Liver (tissue), 10 donors: ENCODE measurements at places on chromosomes 2 and 18.

GRCh38 chr2:161030260-161031063 lies 129.8 kb upstream of the TANK start:
- no peaks in the 10 kb centered on the region for H3K27me3 ChIP-seq
- H3K4me1 ChIP-seq, result no peaks in the 10 kb centered on the region
- H3K27ac ChIP-seq, result no peak overlapping the region
- DNase-seq, result no peak
- no peak overlapping the region for H3K4me3 ChIP-seq

DNA sequence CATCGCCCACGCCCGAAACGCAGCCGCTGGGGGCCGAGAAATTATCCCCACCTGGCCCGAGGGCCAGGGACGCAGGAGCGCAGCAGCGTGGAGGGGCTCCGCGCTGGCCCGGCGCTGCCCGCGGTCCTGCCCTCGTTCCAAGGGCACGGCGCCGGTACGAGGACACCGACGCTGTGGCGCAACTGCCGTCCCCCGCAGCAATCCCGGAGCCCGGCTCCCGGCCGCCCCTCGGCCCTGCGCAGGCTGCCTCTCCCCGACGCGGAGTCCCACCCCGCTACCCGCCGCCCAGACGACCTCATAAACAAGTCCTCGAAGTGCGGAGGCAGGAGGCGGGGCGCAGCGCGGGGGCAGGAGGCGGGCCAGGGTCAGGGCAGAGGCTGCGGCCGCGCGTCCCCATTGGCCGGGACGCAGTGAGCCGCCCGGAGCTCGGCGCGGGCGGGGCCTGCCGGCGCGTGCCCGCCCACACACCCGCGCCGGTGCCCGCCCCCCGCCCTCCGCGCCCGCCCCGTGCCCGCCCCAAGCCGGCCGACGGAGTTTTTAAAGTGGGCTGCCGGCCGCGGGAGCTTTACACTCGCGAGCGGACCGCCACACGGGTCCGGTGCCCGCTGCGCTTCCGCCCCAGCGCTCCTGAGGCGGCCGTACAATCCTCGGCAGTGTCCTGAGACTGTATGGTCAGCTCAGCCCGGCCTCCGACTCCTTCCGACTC lies at the start of gene EPAS1:
Gene EPAS1 (plus strand): TSS at position 568 of the 706 bp plus-strand sequence. CDS start 505 bp downstream, outside the sequence.
- peaks cover 26% of the 10 kb centered on the region for H3K4me1 ChIP-seq
- peak within 1 kb of the TSS; percentile 98 for H3K27ac ChIP-seq
- peak; percentile 90 for DNase-seq
- H3K36me3 ChIP-seq, result no peaks in the 10 kb centered on the region
- H3K27me3 ChIP-seq, result no peaks in the 10 kb centered on the region

DNA sequence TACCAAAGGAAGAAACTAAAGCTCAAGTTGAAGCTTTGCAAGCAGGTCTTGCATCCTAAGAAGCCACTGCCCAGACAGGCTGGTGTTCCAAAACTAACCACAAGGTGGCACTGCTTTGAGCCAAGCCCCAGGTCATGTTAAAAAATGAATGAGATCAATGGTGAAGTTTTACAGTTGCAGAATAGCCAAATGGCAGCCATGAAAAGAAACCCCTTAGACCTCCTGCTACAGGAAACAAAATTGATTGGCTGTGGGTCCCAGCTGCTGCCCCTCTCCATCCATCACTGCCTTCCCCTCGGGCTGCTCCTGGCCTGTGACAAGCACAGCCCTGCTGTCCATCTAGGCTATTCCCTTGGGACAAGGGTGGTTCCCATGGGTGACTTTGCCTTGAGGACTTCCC lies 20.7 kb upstream of the MREG start:
- no peak overlapping the region for H3K4me3 ChIP-seq

- no peaks in the 10 kb centered on the region for H3K36me3 ChIP-seq
- H3K27me3 ChIP-seq, result no peaks in the 10 kb centered on the region
- H3K4me3 ChIP-seq, result no peak overlapping the region
- no peak overlapping the region for H3K27ac ChIP-seq
Observed at GRCh38 chr2:26649322-26649721, 8.2 kb upstream of the CIB4 start.

- H3K27ac ChIP-seq, result no peak overlapping the region
- no peak overlapping the region for H3K4me3 ChIP-seq
- H3K4me1 ChIP-seq, result no peaks in the 10 kb centered on the region
Observed at GRCh38 chr2:84799772-84800171, 81.1 kb downstream of the TRABD2A start.

- H3K36me3 ChIP-seq, result no peaks in the 10 kb centered on the region
- H3K4me3 ChIP-seq, result no peak overlapping the region
- no peaks in the 10 kb centered on the region for H3K4me1 ChIP-seq
- no peak for DNase-seq
Observed at GRCh38 chr18:52228166-52228565, 111.8 kb upstream of the DCC start.

DNA sequence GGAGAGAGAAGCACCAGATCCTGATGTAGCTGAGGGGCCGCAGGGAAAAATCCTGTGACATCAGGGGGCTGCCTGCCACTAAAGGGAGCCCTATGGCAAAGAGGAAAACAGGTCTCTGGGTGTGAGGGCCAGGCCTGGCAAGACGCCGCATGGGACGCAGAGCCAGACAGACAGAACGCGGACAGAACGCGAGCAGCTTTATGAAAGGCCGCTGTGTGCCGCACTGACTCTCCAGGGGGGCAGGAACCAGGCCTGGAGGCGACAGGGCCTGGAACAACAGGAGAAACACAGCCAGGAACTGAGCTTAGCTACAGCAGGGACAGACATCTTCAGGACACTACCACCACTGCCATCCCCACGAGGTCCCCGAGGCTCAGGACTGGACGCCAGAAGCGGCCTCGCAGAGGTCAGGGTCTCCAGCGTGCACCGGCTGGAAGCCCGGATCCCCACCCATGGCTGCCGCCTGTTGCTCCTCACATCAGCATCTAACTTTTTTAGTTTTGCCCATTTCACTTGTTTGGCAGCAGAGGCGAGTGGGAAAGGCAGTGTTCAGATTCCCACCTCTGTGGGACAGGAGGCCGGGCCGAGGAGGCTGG lies 131.6 kb downstream of the VAPA start:
- H3K4me3 ChIP-seq, result no peak overlapping the region
- H3K27ac ChIP-seq, result no peak overlapping the region
- no peaks in the 10 kb centered on the region for H3K27me3 ChIP-seq
- DNase-seq, result no peak
- H3K4me1 ChIP-seq, result no peaks in the 10 kb centered on the region

DNA sequence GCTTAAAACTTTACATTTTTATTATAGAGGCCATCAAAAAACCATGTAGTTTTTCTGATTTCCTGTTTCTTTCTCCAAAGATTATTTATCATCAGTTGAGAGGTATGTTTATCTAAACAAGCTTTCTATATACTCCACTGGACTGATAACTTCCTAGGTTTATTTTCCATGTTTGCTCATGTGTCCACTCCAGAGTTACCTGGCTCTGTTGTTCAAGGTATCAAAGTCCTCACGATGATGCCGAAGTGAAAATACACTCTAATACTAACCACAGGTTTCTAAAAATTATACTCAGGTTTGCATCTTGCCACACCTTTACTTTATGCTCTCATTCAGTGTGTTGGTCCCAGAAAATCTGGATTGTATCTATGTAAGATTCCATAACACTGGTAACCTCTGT lies 287.9 kb upstream of the GULP1 start:
- DNase-seq, result no peak
- no peaks in the 10 kb centered on the region for H3K36me3 ChIP-seq
- no peaks in the 10 kb centered on the region for H3K27me3 ChIP-seq
- no peak overlapping the region for H3K4me3 ChIP-seq
- no peaks in the 10 kb centered on the region for H3K4me1 ChIP-seq

GRCh38 chr2:134462275-134462674 lies 208.4 kb downstream of the MGAT5 start:
- DNase-seq, result no peak
- H3K4me1 ChIP-seq, result peaks cover 6% of the 10 kb centered on the region
- H3K4me3 ChIP-seq, result no peak overlapping the region
- no peak overlapping the region for H3K27ac ChIP-seq
- no peaks in the 10 kb centered on the region for H3K36me3 ChIP-seq
- H3K27me3 ChIP-seq, result no peaks in the 10 kb centered on the region

DNA sequence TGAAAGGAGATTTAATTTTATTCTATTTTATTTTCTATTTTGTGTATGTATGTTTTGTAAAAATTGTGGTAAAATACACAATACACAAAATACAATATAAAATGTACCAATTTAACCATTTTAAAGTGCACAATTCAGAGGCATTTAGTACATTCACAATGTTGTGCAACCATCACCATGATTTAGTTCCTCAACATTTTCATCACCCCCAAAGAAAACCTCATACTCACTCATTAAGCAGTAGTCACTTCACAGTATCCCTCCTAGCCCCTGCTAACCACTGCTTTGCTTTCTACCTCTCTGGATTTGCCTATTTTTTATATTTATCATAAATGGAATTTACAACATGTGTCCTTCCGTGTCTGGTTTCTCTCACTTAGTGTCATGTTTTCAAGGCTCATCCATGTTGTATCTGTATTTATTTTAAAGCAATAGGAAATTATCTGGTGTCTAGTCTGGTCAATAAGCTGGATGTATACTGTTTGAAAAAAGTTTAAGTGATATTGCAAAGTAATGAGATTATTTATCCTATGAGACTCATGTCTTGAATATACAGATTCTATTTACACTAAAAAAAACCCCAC lies 77.9 kb upstream of the GLS start:
- H3K4me3 ChIP-seq, result no peak overlapping the region
- H3K4me1 ChIP-seq, result no peaks in the 10 kb centered on the region
- DNase-seq, result no peak
- H3K36me3 ChIP-seq, result no peaks in the 10 kb centered on the region

DNA sequence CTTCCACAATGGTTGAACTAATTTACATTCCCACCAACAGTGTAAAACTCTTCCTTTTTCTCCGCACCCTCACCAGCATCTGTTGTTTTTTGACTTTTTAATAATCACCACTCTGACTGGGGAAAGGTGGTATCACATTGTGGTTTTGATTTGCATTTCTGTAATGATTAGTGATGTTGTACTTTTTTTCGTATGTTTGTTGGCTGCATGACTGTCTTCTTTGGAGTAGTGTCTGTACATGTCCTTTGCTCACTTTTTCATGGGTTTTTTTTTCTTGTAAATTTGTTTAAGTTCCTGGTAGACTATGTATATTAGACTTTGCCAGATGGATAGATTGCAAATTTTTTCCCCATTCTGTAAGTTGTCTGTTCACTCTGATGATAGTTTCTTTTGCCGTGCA lies 574.8 kb downstream of the KCNJ3 start:
- no peak overlapping the region for H3K4me3 ChIP-seq
- no peaks in the 10 kb centered on the region for H3K36me3 ChIP-seq
- H3K4me1 ChIP-seq, result no peaks in the 10 kb centered on the region
- DNase-seq, result no peak
- no peaks in the 10 kb centered on the region for H3K27me3 ChIP-seq
- H3K27ac ChIP-seq, result no peak overlapping the region

DNA sequence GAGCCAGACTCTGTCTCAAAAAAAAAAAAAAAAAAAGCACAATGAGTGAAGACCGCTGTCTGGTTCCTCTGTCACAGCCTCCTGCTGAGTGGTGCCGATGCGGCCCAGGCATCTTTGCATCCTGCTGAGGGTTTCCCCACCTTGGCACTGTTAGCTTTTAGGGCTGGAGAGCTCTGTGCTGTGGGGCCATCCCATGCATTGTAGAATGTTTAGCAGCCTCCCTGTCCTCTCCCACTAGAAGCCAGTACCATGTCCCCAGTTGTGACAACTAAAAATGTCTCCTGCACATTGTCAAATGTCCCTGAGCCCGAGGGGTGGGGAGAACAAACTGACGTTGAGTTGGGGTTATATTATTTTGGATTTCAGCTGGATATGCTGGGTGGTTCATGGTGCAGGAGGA lies 7.9 kb upstream of the COLEC11 start:
- H3K4me3 ChIP-seq, result no peak overlapping the region
- no peak for DNase-seq
- no peaks in the 10 kb centered on the region for H3K27me3 ChIP-seq
- H3K36me3 ChIP-seq, result no peaks in the 10 kb centered on the region

GRCh38 chr2:200634231-200634964 lies 48.6 kb downstream of the AOX1 start:
- peaks cover 5% of the 10 kb centered on the region for H3K4me1 ChIP-seq
- no peaks in the 10 kb centered on the region for H3K27me3 ChIP-seq
- H3K27ac ChIP-seq, result peak overlapping the region; percentile 2
- H3K4me3 ChIP-seq, result no peak overlapping the region
- no peak for DNase-seq

- peaks cover 9% of the 10 kb centered on the region for H3K4me1 ChIP-seq
- H3K4me3 ChIP-seq, result no peak overlapping the region
- DNase-seq, result no peak
- H3K36me3 ChIP-seq, result no peaks in the 10 kb centered on the region
- H3K27ac ChIP-seq, result no peak overlapping the region
Observed at GRCh38 chr2:218897394-218898108, 16.9 kb downstream of the WNT10A start.

DNA sequence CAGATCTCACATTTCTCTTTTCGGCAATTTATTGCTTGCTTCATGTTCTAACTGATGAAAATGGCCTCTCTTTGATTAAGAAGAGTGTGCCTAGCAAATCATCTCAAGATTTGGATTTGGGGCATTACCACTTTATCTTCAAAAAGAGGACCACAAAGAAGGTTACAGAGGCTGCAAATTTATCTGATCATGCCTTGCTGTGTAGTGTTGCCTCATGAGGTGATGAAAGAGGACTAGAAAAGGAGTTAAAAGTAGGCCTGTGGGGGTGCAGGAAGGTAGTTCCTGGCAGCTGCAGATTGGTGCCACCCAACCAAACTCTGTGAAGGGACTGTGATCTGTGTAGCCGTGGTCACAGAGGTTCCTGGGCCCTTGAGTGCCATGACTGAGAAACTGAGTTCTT lies 69.2 kb downstream of the PRELID3A start:
- no peaks in the 10 kb centered on the region for H3K27me3 ChIP-seq
- H3K36me3 ChIP-seq, result peaks cover 5% of the 10 kb centered on the region
- no peak overlapping the region for H3K27ac ChIP-seq
- no peaks in the 10 kb centered on the region for H3K4me1 ChIP-seq

GRCh38 chr2:40271094-40271493 lies 180.8 kb downstream of the SLC8A1 start:
- H3K27ac ChIP-seq, result no peak overlapping the region
- no peak for DNase-seq
- no peaks in the 10 kb centered on the region for H3K27me3 ChIP-seq

DNA sequence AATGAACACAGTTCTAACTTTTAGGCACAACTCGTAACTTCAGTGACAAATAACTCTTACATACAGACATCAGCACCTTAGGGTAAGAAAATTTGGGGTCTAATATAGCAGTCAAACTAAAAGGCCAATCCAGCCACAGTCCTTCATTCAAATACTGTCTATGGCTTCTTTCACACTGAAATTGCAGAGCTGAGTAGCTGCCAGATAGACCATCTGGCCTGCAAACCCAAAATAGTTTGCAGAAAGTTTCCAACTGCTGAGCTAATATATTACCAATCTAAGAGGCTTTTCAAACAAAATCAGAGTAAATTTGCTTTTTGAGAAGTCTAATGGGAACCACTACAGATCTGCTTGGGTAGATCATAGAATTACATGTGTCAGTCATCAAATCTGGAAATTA lies 183.4 kb downstream of the GALR1 start:
- no peak overlapping the region for H3K27ac ChIP-seq
- no peaks in the 10 kb centered on the region for H3K36me3 ChIP-seq
- DNase-seq, result no peak
- H3K4me1 ChIP-seq, result no peaks in the 10 kb centered on the region
- no peaks in the 10 kb centered on the region for H3K27me3 ChIP-seq

GRCh38 chr2:74884118-74884762 lies 50.3 kb downstream of the HK2 start:
- no peaks in the 10 kb centered on the region for H3K27me3 ChIP-seq
- H3K4me3 ChIP-seq, result no peak overlapping the region
- H3K36me3 ChIP-seq, result peaks cover 4% of the 10 kb centered on the region
- no peak overlapping the region for H3K27ac ChIP-seq

- H3K27me3 ChIP-seq, result no peaks in the 10 kb centered on the region
- peak overlapping the region; percentile 83 for H3K27ac ChIP-seq
- DNase-seq, result peak; percentile 67
- peak overlapping the region; percentile 80 for H3K4me3 ChIP-seq
- H3K4me1 ChIP-seq, result peaks cover 7% of the 10 kb centered on the region
- H3K36me3 ChIP-seq, result no peaks in the 10 kb centered on the region
Observed at GRCh38 chr18:31101183-31102024, 817 bp downstream of the DSC2 start.
